Activated CD4-positive, alpha-beta T cell treated with anti-CD3 and anti-CD28 coated beads for 1 hour (primary cell): ENCODE measurements at places on chromosomes 1 and 21.

DNA sequence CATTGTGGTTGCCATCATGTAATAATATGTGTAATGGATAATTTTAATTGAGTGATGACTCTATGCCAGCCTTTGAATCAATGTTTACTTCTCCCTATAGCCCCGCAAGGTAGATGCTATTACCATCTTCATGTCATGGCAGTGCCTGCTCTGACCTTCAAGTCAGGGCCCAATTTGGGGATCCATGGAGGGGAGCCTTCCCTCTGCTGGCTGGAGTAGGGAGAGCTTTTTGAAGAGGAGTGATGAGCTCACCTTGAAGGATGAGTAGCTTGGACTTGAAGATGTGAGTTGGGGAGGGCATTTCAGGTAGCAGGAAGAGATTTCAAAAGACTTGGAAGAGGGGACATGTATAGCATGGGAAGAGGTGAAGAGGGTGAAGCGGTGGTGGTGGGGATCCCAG is 189.2 kb downstream of the FOXD2 start:
- no peak for DNase-seq

DNA sequence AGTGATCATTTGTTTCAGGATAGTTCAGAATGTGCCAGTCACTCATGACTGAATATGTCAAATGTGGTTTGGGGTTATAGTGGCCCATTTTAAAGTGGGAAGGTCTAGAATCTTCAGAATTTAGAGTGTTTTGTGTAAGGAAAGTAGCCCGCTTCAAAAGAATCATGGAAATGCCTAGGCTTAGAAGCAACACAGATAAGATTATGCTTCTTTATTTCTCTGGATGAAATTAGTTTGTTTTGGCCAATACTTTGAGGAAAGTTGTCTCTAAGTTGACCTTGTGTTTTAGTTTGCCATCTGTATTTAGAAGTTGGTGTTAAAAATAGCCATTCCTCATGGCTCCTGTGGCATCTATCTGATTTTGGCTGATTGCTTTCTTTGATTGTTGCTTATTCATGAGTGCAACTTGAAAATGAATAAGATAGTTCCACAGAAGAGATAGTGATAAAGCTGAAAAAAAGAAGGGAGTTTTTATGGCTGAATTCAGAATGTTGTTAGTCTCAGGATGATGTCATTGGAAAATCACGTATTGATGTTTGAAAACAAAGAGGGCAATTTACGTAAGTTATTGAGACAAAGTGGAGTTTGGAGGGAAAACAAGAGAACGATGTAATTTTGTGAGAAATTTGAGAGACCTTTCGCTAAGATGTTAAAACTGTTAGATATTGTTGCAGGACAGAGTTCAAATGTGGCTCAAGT is 71.9 kb downstream of the PLA2G4A start:
- no peak for DNase-seq

DNA sequence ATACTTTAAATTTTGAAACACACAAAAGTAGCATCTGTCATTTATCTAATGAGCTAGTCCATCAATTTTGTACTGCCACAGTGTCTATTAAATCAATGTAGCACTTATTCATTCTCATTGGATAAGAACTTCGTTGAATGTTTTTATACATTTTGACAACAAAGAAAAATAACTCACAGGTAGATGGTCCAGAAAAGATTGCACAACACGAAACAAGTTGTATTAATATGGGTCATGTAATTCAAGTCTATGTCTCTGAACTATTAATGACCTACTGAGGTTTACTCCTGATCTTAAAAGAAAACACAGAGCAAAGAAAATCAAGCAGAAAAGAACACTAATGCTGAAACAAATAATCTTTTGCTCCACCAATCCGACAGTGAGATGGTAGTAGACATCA is 15.3 kb downstream of the HP1BP3 start:
- DNase-seq: no peak

DNA sequence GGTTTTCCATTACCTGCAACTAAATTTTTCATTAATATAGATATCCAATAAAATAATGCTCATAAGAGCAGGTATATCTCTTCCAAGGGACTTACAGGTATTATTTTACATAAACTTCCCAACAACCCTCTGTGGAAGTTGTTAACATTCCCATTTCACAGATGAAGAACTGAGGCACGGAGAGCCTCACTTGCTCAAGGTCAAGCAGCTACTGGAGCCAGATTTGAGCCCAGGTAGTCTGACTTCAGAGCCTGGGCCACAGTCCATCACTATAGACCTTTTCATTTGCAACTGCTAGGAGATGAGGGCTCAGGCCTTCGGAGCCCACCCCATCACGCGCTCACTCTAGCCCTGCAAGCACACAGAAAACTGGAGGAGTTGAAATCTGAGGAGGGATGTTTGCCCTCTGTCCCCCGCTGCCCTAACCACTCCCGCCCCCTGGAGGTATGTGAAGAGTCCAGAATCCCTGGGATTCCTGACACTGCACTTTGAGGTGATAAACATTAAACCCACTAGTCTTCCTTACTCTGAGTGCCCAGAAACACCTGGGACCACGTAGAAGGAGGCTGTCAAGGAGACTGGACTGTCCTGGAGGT is 11.7 kb upstream of the ALPL start:
- no peak for DNase-seq

GRCh38 chr1:154490317-154490716 is 11.7 kb upstream of the TDRD10 start:
- DNase-seq: no peak

GRCh38 chr1:22626237-22627157 is 9.9 kb upstream of the C1QA start:
- no peak for DNase-seq

DNA sequence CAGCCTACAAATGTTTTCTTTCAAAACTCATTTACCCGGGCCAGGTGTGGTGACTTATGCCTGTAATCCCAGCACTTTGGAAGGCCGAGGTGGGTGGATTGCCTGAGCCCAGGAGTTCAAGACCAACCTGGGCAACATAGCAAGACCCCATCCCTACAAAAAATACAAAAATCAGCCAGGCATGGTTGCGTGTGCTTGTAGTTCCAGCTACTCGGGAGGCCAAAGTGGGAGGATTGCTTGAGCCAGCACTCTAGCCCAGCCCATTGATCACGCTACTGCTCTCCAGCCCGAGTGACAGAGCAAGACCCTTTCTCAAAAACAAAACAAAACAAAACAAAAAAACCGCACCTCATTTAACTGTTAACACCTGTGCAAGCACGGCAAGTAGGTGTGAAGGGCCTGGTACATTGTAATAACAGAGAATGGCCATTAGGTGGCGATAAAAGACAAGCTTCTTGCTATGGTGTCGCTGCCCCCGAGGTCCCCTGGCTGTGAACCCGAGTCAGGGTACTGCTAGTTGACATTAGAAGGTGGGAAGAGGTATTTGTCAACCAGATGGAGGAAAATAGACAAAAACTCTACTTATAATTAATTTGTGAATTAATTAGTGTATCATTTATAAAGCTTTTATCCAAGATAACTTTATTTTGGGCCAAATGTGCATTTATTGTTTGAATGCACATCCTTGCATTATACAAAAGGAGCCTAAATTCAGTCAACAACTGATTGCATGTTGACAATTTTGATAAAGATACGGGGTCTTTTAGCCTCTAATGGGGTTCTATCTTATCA is 66.5 kb downstream of the SH3BGR start:
- no peak for DNase-seq

DNA sequence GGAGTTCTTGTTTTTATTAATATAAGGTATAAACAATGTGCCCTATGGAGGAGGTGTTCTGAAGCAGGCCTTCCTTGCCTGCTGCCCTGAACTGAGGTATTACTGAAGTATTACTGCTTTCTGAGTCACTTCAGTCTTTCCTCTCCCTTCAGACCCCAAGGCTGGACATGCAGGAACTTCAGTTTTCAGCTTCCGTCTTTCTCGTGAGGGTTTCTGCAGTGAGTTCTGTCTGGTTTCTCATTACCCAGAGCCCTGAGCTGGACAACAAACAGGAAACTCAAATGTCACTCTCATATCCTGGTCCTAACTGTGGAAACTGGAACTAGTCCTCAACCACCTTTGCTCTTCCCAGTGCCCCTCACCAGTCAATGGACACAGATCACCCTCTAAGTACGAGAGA is 46.8 kb downstream of the ELAVL4 start:
- no peak for DNase-seq

DNA sequence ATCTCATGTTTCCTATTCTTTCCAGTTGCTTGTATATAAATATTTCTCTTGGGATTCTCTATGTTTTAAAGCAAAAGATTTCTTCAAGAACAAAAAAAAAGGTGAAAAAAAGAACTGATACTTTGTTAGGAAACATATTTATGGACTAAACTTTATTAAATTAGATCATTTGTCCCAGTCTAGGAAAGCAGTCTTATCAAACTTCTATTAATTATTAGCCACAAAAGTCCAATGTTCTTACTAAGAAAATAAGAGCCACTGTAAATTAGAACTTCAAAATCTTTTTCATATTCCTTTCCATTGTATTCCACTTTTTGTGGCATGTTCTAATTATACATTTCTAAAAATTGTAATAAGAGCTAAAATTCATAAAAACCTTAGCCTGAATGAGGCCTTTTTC is 175.2 kb downstream of the TYW3 start:
- DNase-seq: no peak

GRCh38 chr1:235415008-235415904 is 48.0 kb downstream of the TBCE start:
- peak; percentile 37 for DNase-seq

DNA sequence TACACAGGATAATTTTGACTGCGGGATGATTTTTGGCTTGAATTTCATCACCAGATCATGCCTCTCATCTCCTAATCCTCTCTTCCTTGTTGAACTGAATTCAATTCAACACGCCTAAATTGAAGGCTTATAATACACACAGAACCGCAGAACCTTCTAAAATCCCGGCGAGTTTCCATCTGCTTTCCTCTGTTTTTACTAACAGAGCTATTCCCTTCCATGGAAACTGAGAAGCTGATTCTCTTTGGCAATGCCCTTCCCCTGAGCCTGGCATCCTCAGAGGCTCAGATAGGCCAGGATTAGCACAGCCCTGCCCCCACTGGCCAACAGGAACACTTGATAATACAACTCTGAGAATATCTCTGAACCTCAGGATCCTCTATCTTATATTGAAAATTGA is 130.2 kb downstream of the CAPN8 start:
- no peak for DNase-seq

DNA sequence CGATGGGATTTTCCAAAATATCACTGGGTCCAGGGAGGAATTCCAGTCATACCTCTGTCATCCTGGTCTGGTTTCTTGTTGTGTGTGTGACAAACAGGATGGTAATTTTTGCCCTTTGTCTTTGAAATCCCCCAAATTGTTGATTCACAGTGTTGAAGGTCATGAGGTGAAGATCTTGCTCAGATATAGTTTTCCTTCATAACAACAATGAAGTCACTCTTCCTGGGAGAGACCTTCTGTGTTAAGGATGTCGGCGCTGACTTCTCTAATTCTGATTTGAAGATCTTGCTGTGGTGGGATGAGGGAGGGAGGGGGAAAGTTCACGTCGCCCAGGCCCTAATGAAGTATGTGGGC is 32.2 kb upstream of the MPZL1 start:
- DNase-seq: no peak

- DNase-seq: no peak
Measured at GRCh38 chr1:153375511-153375910, at the start of gene S100A12. S100A12 (minus strand) TSS chr1:153375621; CDS start chr1:153374592, 1,029 bp downstream.

- DNase-seq: peak; percentile 64
Measured at GRCh38 chr1:2199042-2199810, 4.7 kb upstream of the FAAP20 start.

DNA sequence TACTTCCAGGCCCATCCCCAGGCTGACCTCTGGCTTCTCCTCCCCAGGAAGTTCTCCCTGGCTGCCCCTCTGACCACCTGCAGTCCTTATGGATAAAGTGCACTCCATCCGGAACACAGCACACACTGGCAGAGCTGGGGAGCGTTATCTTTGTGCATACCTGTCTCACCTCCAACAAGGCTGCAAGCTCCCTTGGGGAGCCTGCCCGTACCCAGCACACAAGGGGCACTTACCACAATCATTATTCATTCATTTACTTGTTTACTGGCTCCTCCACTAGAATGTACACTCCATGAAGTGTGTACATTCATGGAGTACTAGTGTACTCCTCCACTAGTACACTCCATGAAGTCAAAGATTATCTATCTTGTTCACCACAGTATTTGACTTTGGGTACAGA is 30.3 kb downstream of the GLIS1 start:
- no peak for DNase-seq

DNA sequence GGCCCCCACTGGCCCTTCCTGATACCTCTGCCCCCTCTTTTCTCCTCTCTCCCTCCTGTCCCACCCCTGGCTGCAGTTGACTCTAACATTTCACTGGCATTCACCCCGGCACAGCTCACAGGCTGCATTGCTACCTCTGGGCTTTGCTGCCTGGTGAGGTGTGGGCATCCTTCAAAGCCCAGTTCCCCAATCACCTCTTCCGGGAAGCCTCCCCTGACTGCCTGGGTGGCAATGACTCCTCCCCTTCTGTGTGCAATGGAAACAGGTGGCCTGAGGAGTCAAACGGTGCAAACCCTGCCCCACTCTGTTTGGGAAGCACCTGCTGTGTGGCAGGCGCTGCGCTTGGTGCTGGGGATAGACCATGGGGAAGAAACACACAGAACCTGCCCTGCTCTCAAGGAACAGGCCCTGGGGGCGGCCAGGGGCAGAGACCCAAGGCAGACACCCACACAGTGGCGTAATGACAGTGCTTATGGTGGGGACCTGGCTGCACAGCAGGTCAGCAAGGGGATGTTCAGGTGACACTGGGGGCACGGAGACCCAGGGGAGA is 39.3 kb upstream of the POFUT2 start:
- no peak for DNase-seq

- DNase-seq: no peak
Measured at GRCh38 chr1:183159960-183160359, 26.1 kb upstream of the LAMC2 start.
